NCI-H1105 (cell line): ENCODE measurements at places on chromosomes 4 and X.
A peak's percentile ranks its signal among the peaks of the same experiment; 100 is the strongest.

- no peak for DNase-seq
These were observed 181.6 kb downstream of the SPOCK3 start for GRCh38 chr4:167052631-167053091.

- DNase-seq: no peak
These were observed 27.6 kb upstream of the TMEM184C start for GRCh38 chr4:147589586-147589985.

DNA sequence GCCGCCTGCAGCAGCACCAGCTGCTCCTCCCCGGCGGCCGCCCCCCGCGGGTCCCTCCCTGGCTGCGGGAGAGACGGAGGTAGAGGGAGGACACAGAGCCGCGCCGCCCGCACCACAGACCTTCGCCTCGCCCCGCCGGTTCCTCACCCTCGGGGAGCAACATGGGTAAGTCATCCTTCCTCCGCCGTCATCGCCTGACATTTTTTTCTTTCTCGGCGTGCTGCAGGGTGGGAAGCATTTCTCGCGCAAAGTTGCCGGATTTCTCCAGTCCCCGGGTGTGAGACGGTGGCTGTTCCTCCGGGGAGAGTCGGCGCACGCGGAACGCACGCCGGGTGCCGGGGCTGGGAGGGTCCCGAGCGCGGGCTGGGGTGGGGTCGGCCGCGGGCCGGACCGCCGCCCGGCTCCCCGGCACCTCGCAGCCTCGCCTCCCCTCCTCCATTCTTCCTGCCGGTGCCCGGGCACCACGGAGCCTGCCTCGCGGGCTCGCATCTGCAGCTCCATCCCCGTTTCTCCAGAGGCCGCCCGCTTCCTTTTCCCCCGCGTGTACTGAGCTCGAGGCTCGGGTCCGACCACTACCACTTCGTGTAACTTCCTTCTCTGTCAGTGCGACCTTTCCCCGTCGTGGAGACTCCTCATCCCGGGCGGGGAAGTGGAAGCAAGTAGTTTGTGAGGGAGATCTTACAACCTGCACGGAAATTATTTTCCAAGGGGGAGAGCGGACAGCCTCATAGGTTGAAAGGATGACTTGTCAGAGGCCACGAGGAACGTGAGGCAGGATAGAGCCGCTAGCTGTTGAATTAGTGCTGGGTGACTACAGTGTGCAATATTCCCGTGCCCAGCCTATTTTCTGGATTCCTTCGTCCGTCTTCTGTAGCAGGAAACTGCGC is 464 bp downstream of the RAP1GDS1 start:
- peak; percentile 11 for DNase-seq

- no peak for DNase-seq
These were observed at the start of gene SLITRK4 for GRCh38 chrX:143635915-143636314. SLITRK4 (minus strand) TSS chrX:143636101; CDS start chrX:143631108, 4,993 bp downstream.

DNA sequence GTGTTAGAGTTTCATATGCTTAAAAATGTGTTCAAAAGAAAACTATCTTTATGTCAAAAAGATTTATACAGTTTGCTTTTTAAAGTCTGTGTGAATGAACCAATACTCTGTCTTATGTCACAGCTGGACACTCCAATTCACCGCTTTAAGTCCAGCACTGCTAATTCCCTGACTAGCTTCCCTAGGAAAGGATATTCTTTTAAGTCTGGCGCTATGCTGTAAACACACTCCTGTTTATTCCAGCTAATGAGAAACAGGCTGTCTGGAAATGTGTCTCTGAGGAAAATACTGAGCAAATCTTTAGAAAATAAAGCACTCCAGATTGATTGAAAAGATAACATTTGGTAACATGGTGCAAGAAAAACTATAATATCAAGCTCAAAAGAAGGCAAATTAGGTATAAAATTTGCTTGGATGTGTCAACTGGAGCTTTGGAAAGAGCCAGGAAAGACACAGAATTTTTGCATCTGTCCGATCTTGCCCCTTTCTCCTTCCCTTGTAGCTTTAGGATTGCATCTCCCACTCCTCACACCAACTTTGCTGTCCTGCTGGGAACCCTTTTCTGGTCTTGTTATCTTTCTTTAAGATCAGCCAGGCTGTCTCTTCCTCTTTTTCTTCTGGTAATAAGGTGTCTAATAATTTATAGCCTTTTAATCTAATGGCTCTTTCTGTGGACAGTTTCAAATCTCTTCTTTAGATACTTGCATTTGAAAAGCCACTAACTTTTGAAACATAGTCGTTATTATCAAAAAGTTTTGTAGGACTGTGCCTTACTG is 40.9 kb upstream of the VEGFC start:
- no peak for DNase-seq

DNA sequence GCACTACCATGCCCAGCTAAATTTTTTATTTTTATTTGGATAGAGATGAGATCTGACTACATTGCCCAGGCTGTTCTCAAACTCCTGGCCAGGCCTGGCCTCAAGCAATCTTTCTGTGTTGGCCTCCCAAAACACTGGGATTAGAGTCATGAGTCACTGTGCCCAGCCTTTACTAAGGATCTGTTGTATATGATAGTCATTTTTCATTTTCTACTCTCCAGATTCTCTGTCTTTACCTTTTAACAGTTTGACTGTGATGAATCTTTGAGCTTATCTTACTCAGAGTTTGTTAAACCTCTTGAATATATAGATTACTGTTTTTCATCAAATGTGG is 161.8 kb downstream of the FNIP2 start:
- no peak for DNase-seq

- no peak for DNase-seq
These were observed 228.4 kb downstream of the DHRSX start for GRCh38 chrX:2272337-2272736.

- DNase-seq: no peak
These were observed 5.4 kb downstream of the ADGRG4 start for GRCh38 chrX:136306182-136306581.

DNA sequence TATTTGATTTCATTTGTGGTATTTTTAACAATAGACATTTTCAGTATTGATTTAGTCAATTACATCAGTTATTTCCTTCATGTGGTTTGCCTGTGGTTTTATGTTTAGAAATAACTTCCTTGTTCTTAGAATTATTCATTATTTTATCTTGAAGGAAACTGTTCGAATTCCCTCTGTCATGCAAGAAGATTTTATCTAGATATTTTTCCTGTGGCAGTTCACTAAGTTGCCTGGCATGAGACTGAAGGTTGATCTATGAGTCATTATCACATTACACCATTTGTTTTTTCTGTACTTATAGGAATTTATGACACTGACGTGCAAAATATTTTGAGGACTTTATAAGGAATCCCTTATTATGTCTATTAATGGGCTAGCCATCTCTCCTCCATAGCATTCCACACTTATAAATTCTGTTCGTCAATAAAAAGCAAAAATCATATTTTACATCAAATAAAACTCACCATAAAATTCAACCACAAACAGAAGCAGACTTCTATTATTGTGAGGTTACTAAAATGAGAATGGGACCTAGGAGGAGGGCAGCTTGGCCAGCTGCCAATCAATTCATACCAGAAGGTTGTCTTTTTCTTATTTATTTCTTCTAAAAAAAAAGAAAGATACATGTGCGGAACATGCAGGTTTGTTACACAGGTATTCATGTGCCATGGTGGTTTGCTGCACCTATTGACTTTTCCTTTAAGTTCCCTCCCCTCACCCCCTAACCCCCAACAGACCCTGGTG is 179.0 kb downstream of the KCNIP4 start:
- DNase-seq: no peak

DNA sequence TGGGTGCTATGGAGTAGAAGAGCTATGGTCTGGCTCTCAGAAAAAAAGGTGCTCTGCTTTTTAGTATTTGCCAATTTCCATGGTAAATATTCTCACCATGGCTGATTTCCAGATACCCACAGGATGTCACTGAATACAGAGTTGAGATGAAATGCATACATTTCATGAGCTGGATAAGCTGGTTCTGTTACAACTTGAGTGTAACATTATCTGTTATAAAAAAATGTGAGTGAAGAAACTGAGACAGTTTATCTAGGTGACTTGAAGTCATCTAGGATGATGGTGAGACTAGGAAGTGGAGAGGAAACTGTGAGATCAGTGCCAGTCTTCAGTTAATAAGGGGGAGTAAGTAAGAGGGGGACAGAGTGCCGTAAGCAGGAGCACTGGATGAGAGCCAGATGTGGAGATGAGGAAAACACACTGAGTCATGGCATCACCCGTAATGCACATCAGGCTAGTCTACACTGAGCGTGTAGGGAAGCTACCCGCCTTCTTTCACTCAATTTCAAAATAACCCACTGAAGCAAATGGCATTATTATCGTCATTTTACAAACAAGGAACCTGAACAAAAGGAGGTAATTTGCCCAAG is 5.0 kb downstream of the HPSE start:
- no peak for DNase-seq

DNA sequence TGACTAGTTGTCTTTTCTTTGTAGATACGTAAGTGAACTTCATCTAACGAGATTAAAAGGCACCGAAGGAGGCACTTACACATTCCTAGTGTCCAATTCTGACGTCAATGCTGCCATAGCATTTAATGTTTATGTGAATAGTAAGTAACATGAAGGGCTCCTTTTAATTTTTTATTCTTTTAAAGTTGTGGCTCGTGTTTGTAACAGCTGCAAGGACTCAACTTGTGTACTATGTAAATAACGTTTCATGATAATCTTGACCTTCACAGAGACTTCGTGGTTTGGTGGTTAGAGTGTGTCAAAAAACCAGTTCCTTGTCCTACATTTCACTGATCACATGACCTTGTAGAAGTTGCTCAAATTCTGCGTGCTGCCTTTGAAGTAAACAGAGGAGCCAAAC is 51.6 kb downstream of the KIT start:
- no peak for DNase-seq

DNA sequence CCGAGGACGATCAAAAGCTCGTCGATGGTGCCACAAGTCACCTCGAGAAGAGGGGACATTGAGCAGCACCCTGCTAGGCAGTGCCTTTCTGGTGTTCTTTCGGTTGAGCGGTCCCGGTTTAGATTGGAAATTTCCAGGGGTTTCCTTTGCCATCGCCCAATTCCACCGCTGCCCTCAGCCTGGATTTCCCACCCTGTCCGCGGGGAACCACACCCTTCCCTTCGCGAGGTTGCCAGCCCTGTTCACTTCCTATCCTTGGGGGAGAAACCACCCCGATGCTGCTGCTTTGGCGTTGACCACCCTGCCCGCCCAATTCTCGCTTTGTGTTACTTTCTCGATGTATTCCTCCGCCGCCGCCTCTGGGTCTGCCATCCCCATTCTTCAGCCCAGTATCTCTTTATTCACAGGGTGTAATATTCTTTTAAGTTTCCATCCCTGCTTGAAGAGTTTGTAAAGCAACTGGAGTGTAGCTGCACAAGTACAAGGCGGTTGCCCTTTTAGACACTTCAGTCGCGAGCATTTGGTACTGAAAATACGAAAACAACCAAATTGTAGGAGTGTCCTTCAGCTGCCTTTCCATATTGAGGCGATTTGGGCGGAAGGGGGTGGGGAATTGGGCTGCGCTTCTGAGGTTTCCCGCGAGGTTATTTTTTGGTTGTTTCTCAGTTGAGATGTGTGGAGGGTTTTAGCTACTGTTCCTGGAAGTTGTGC is 1.1 kb downstream of the OGT start:
- peak; percentile 31 for DNase-seq

GRCh38 chrX:41716222-41716621 is 7.8 kb upstream of the GPR82 start:
- no peak for DNase-seq

DNA sequence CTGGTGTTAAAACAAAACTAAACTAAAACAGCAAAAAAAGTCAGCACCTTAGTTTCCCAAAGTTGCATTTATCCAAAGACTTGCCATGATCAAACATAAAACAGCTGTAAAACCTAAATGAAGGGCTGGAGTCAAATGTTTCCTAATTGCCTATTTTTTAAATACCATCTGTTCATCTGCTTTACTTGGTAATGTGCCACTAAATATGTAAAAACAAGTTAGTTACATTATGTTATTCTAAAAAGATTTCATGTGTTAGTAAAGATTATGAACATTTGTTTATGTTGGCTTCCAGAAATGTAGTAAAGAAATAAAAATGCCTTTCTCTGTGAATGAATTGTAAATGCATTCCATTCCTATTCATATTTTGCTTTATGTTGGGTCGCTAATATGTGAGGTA is 977.8 kb downstream of the FSTL5 start:
- no peak for DNase-seq

GRCh38 chrX:154366666-154367055 is 7.8 kb downstream of the FLNA start:
- no peak for DNase-seq

- DNase-seq: no peak
These were observed 759 bp downstream of the ZC4H2 start for GRCh38 chrX:64975491-64975890.

DNA sequence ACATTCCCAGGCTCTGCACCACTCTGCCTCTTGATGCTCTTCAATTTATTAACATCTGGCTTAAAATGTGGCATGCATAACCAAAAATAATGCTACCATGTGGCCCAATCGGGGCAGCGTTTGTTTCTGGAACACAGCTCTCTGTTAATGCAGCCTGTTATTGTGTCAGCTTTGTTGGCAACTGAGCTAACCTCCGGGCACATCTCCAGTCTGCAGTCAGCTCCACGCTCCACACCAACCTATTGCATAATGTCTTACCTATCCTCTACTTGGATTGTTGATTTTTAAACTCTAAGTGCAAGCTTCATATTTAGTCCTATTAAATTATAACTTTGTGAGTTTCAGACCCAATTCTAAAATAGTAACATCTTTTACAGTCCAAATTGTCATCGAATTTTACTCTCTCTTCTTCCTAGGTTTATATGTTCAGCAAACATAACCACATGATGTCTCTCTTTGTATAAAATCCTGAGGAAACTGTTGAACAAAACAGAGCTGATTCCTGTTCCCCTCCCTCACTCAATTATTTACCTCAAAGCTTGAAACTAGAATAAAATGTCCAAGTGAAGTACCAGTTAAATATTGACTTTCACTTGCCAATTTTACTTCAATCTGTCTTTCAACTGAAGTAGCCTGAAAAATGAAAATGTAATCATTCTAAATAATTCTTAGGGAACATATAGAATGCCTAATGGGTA is 92.2 kb upstream of the RAPGEF2 start:
- DNase-seq: peak; percentile 6

- DNase-seq: no peak
These were observed 87.1 kb downstream of the RLIM start for GRCh38 chrX:74527350-74527749.

- DNase-seq: no peak
These were observed 87.3 kb upstream of the CPEB2 start for GRCh38 chr4:14915018-14915417.

DNA sequence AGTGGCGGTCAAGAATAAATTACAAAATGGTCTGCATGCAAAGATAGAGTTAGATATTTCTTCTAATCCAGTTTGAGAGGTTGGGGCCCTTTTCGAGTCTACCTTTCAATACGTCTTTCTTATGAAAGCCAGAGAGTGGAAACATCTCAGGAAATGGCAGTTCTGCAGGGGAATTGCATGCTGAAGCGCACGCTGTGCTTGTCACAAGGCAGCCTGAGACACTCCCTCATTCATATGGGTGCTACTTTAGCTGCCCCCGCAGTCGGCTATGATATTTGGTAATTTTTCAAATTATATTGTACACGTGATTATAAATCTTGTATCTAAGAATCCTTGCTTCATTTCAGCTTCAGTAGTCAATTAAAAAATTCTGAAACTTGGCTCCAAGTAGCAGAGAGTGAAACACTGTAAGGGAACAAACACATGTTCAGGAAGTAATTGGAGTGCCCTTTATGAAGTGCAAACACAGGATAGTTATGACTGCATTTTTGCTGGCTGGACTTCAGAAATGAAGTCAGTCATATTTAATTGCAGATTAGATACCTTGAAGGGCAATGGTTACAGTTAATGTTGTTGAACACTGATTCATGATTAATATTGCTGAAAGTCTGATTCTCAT is 145.5 kb upstream of the NAP1L5 start:
- peak; percentile 4 for DNase-seq
